GM23248 (cell line): ENCODE measurements at places on chromosomes 2 and 18.

- peak; percentile 63 for DNase-seq
These were observed 35.0 kb upstream of the PSMD14 start for GRCh38 chr2:161273038-161273760.

GRCh38 chr2:240404174-240404852, 31.1 kb upstream of the GPC1 start:
- DNase-seq = no peak

DNA sequence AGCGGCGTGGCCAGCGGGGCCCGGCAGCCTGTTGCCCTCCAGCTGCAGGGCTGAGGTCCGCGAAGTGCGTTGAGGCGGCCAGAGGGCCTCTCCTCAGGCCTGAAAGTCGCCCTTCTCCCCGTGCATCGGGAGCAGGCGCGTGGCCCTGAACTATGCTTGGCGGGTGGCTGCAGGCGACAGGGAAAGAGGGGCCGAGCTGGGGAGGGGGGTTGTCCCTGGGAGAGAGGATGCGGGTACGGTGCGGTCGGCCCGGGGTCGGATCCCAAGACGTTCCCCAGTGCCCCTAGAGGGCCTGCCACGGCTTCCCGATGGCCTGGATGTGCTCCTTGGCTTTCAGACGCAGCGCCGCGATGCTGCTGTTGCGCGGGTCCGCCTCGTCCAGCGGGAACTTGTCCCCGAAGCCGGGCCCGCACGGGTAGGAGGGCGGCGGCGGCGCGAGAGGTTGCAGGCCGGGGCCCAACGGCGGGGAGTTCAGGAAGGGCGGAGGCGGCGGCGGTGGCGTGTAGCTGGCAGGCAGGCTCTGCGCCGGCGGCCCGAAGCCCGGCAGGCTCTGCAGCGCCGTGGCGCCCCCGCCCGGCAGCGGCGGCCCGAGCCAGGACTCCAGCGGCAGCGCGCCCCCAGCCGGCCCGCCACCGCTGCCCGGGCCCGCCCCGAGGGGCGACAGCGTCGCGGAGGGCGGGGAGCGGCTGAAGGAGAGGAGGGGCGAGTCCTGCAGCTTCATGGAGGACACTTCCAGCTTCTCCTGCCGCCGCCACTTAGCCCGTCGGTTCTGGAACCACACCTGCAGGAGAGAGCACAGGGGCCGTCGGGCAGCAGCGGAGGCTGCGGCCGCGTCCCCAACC, 4.3 kb downstream of the RAX start:
- peak; percentile 52 for DNase-seq

DNA sequence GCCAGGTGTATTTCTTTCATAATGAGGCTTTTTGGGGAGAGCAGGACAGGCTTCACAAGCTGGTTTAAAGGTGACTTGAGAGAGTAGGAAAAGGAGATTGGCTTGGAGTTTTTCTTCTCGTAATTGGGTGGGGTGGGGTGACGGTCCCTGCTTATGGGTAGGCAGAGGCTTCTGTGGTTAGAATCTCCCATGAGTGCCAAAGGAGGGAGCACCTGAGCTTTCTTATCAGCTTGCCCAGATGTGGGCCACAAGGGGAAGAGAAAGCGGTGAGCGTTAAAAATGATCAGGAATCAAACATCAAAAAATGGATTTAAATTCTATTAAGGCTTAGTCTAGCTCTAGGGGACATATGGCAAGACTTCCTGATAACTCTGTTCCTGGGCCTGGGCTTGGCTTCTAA, 9.7 kb upstream of the PNPT1 start:
- DNase-seq = no peak

- DNase-seq = no peak
These were observed 44.8 kb upstream of the MAP3K20 start for GRCh38 chr2:173030561-173031490.

DNA sequence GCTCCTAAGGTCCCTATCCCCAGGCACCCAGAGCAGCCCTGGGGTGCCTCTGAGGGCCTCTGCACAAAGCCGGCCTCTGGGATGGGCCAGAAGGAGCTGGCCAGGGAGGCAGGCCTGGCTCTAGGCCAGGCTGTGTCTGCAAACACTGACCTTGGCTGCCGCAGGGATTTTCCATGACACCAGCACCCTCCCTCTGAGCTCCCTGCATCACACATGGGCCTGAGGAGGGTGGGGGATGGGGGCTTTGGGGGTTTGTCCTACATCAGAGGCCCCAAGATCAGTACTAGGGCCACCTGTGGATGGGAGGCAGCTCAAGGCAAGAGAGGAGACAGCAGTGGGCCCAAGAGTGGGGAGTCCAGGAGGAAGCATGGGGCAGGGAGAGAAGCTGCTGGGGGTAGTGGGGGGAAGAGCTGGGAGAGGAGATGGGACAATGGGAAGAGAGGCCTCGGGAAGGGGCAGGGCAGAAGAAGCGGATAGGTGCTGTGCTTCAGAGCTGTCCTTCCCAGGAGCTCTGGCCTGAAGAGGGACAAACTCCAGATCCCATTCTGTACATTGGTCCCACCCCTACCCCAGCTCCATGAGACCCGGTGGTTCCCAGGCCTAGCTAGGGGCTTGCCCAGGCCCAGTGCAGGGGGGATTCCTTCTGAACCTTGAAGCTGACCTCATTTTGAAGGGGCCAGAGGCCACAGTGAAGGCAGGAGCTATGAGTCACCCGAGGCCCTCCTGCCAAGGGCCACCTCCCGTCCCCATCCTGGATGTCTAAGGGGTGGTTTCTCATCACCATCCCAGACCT, 28.0 kb downstream of the KCNK3 start:
- DNase-seq = peak; percentile 80

DNA sequence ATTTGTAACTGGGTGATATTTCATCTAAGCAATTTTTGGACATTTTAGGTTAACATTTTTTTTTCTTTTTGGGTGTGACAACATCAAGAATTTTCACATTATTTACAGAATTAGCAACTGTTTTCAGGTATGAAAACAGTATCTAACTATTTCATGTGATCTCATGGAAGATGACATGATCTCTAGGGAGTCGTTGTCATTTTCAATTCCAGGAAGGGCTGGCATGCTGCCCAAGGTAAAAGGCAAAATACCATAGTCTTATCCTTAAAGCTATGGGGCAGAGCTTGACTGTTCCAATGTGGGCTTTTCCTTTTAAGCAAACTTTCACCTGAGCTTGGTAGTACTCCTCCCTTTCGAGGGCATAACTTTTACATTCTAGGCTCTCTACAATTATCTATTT, 443.7 kb downstream of the DSEL start:
- DNase-seq = no peak

GRCh38 chr2:111159641-111160040, 38.9 kb downstream of the BCL2L11 start:
- no peak for DNase-seq

- no peak for DNase-seq
These were observed 94.6 kb downstream of the GLI2 start for GRCh38 chr2:120830096-120830830.

DNA sequence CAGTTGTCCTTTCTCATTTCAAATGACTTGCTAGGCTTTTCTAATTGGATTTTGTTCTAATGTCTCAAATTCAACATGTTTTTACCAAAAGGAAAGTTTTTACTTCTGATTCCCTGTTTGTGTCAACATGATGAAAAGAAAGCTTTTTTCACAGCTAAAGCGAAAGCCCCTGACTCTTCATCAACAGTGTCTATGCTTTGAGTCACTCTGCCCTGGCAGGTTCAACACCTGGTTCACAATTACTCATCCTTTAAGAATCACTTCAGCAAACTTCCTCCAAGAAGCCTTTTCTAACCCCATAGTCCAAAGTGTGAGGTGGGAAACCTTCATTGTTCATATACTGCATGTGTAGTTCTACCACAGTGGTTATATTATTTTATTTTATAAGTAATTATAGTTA, 7.6 kb upstream of the DSG2 start:
- no peak for DNase-seq
